Right ventricle myocardium superior (tissue), 1 donor: ENCODE measurements at places on chromosomes 7 and 10. TPM values are rescaled to one million over a fixed set of nuclear protein-coding genes. Genes with fewer than 3 reads are reported as not detected.

Gene FAM13C
- total RNA-seq, result 5.9 TPM

Gene HIPK2
- 88.5 TPM for total RNA-seq

Gene ZP3
- not detected for total RNA-seq

Gene PPP1R3C
- 135 TPM for total RNA-seq

Gene PDK4
- 374 TPM for total RNA-seq

Gene ADAP1
- 6.4 TPM for total RNA-seq

Gene SEC23IP
- total RNA-seq, result 30.6 TPM

Gene NPS
- total RNA-seq, result not detected

Gene CRYGN
- 0.43 TPM for total RNA-seq

Gene TMEM213
- total RNA-seq, result not detected

Gene DOCK4
- 14.9 TPM for total RNA-seq

Gene JAZF1
- total RNA-seq, result 22.1 TPM

Gene SFTPA1
- total RNA-seq, result 0.22 TPM

Gene BET1
- 12.6 TPM for total RNA-seq

Gene FAM185A
- total RNA-seq, result 8.5 TPM

Gene SMO
- 5.0 TPM for total RNA-seq
